ENCODE measurements at places on chromosomes 4 and X.

DNA sequence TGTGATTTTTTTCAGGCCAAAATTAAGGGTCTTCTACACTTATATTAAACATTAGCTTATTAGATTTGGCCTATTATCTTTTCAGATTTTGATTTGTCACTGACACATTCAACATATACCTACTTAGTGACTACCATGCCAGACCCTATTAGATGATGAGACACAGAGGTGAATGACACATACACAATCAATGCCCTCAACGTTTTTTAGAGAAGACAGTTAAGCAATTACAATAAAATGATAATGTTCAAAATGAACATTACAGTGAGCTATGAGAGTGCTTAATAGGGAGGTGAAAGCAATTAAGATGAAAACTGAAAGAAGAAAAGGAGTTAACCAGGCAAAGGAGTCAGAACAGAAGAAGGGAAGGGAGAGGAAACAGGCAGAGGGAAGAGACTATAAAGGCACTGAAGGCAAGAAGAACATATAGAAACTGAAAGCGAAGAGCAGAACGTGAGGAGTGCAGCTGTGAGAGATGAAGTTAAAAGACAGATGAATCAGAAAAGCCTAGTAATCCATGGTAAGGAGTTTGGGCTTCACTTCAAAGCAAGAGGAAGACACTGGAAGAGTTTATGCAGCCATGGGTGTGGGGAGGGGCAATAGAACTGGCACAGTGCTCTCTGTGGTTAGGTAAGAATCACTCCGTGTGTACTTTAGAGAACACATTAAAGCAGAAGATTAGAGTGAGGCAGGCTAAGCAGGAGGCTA, 119.0 kb downstream of the REELD1 start:
- DNase-seq = no peak

- no peak for DNase-seq
These were observed 10.7 kb downstream of the SMIM10L2A start for GRCh38 chrX:135432453-135432852.

DNA sequence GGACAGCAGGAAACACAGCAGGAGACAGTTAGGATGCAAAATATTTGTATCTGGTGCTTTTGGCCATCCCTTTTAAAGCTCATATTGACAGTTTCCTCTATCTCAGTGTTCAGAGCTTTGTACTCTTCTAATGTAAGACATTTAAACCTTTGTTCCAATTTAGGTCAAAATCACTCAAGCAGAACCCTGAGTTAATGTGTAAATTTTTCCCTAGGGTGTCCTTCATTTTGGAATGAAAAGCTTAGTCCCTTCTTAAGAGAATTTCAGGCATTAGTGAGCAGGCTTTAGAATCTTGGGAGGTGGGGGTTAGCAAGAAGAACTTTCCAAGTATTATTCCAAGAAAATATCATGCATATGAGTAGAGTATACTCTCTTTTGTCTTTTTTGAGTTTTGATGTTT, 188.7 kb downstream of the GBA3 start:
- no peak for DNase-seq

- no peak for DNase-seq
These were observed 112.8 kb downstream of the SPIN3 start for GRCh38 chrX:56882581-56882980.

DNA sequence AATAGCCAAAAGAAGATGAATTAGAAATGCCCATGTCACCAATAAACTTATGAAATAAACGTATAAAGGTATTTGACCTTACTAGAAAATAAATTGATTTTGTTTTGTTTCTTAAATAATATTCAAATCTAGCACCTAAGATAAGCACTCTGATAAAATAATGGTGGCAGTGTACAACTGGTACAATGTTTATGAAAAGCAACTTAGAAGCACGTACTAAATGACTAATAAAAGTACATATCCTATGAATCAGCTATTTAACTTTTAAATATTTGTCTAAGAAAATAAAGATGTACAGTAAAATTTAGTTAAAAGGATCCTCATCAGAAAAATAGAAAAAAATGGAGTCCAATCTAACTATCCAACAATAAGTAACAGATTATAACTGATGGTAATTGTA, 6.7 kb downstream of the MANBA start:
- no peak for DNase-seq

GRCh38 chrX:71439420-71439819, 73.3 kb downstream of the TAF1 start:
- peak; percentile 3 for DNase-seq

- no peak for DNase-seq
These were observed 322.4 kb upstream of the PRKX start for GRCh38 chrX:4035874-4036273.

DNA sequence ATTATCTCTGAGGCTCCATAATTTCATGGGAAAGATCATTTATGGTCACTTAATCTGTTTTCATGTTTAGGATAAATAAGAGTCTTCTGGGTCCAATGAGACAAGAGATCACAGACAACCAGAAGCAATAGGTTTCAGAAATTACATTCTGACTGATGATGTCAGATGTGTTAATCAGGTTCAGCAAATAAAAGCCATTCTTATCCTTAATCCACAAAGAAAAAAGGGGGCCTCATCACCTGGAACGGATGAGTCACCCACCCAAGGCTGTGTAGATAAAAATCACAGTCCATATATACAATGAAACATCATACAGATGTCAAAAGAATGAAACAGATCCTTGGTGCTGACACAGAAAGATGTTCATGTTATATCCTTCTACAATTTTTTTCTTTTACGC, 36.6 kb downstream of the SYTL4 start:
- no peak for DNase-seq

DNA sequence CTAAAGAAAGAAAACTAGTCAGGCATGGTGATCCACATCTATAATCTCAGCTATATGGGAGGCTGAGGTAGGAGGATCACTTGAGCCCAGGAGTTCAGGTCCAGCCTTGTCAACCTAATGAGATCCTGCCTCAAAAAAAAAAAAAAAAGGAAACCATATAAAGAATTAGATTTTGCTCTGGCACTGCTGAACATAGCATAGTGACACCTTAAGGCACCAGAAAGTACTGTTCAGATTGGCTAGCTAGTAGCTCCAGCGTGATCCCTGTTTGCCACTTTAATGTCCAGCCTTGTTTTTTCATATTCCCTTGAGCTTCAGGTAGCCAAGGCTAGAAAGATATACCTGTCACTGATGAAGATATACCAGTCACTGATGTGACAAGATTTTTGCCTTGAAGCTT, 34.1 kb downstream of the EXOC1 start:
- no peak for DNase-seq

DNA sequence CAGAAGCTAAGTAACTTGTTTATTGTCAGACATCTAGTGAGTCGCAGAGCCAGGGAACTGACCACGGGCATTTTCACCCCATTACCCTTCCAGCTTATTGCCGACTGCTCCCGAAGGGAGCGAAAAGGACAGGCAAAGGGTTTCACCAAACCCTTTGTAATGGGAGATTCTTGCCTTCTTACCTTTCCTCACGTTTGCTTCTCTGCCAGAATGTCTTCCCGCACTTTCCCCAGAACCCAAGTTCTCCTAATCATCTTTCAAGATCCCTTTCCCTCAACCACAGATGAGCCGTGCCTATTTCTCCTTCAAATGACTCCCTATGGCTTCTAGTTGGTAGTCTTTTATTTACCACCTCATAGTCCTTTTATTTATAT, 520 bp upstream of the SRP72 start:
- no peak for DNase-seq

DNA sequence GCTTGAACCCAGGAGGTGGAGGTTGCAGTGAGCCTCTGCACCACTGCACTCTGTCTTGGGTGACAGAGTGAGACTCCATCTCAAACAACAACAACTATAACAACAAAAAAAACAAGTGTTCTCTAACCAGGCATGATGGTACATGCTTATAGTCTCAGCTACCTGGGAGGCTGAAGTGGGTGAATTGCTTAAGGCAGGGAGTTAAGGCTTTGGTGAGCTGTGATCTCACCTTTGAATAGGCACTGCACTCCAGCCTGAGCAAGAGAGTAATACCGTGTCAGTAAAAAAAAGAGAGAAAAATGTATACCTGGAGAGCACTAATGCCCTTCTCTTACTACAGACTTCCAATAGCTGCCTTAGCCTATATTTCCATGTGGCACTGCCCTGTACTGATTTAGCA, 18.9 kb upstream of the USP9X start:
- no peak for DNase-seq

- no peak for DNase-seq
These were observed 108.6 kb downstream of the RTL5 start for GRCh38 chrX:72023071-72023470.

DNA sequence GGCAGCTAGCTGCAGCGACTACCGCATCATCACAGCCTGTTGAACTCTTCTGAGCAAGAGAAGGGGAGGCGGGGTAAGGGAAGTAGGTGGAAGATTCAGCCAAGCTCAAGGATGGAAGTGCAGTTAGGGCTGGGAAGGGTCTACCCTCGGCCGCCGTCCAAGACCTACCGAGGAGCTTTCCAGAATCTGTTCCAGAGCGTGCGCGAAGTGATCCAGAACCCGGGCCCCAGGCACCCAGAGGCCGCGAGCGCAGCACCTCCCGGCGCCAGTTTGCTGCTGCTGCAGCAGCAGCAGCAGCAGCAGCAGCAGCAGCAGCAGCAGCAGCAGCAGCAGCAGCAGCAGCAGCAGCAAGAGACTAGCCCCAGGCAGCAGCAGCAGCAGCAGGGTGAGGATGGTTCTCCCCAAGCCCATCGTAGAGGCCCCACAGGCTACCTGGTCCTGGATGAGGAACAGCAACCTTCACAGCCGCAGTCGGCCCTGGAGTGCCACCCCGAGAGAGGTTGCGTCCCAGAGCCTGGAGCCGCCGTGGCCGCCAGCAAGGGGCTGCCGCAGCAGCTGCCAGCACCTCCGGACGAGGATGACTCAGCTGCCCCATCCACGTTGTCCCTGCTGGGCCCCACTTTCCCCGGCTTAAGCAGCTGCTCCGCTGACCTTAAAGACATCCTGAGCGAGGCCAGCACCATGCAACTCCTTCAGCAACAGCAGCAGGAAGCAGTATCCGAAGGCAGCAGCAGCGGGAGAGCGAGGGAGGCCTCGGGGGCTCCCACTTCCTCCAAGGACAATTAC, 1.4 kb downstream of the AR start:
- DNase-seq = no peak

DNA sequence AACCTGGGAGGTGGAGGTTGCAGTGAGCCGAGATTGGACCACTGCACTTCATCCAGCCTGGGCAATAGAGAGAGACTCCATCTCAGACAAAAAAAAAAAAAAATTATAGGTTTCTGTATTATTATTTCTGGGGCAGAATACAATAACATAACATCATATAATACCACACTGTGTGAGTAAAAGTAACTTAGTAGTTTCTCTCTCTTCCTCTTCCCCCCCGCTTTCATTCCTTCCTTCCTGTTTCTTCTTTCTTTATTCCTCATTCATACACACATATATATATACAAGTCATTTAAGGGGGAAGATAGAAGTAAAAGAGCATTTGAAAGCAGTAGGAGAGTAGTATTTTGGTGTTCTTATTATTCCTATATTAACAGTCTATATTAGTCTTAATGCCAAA, 55.9 kb upstream of the FHDC1 start:
- DNase-seq = no peak

GRCh38 chr4:145954924-145955339, 16.3 kb upstream of the ZNF827 start:
- DNase-seq = no peak

DNA sequence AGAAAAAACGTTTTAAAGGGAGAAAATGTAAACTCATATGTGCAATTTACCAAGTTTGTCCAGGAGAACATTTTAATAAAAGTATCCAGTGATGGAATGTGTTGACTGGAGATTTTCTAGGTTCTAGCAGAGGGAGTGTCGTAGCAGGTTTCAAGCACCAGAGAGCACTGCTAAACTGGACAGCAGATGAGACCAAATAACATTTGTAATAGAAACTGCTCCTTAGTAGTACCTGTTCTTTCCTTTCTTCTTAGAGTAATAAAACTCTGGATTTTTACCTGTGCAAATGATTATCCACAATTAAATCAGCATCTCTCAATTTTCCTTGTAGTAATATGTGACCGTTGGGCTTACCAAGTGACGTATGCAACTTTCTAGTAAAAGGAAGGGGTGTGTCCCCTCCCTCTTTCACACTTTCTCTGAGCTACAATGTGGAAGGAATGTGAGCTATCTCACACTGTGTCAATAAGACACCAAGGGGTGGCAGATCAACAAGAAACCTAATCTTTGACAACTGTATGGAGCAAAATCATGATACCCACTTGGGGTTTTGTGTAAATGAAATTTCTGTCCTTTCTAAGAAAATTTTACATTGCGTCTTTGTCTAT, 9.5 kb downstream of the HPGDS start:
- no peak for DNase-seq

DNA sequence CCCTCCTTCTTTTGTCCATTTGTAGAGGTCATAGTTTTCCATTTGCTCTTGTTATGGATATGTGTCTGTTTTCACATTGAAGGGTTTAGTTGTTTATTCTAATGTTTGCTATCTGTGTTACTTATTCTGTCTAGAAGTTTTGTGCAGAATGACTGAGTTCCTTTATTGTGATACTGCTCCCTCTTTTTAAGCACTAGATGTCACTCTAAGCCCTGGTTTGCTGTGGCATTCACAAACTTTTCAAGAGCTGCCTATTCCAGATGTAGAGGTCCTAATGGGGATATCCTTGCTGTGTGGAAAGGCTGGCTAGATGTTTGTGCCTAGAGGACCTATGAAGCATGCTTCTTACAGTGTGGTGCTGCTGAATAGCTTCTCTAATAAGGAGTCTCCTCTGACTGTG, 338.6 kb downstream of the SPIN4 start:
- no peak for DNase-seq

GRCh38 chr4:156247470-156247869, 293.8 kb upstream of the CTSO start:
- DNase-seq = no peak

- no peak for DNase-seq
These were observed 46.8 kb downstream of the EPHA5 start for GRCh38 chr4:65623506-65623905.

DNA sequence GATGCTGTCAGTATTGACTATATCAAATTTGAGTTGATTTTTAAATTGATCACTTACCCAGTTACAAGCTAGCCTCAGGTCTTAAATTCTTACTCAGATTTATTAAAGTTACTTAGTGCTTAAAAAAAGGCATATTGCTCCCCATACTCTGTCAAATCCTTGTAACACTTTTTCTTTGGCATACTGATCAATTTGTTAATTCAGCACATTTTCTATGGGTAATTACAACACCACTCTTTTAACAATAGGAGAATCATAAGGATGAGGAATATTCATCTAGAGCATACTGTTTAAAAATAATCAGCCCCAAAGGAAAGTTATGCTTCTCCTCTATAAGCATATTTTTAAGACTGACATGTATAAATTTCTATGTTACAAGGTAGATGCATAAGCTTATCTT, 482.5 kb downstream of the PABPC4L start:
- DNase-seq = no peak

GRCh38 chrX:15441464-15441863, 51.7 kb downstream of the PIR start:
- no peak for DNase-seq

- no peak for DNase-seq
These were observed 122.4 kb downstream of the RAP1GDS1 start for GRCh38 chr4:98383431-98384106.

- DNase-seq = no peak
These were observed 374.6 kb upstream of the SLC7A11 start for GRCh38 chr4:138616775-138617174.

All from NCI-H2081 treated with DMSO at 0.1 percent for 48 hours (cell line).